Psoas muscle (tissue), 8 donors: ENCODE measurements at places on chromosomes 1 and 21. TPM values are rescaled to one million over a fixed set of nuclear protein-coding genes. Genes with fewer than 3 reads are reported as not detected.

FAM72D gene
- not detected for total RNA-seq

FNDC10 gene
- 0.89 TPM for total RNA-seq

DSCAM gene
- not detected for total RNA-seq

MAP7D1 gene
- 230 TPM for total RNA-seq

CHI3L2 gene
- 0.80 TPM for total RNA-seq

DAB1 gene
- total RNA-seq, result 0.28 TPM

GPA33 gene
- 0.12 TPM for total RNA-seq

SLC30A10 gene
- total RNA-seq, result not detected

RNU1-2 gene
- total RNA-seq, result 1,264 TPM

TRIM67 gene
- not detected for total RNA-seq

CIART gene
- 6.2 TPM for total RNA-seq

B3GALT2 gene
- total RNA-seq, result not detected

MMEL1 gene
- not detected for total RNA-seq

RIIAD1 gene
- total RNA-seq, result not detected

NCF2 gene
- total RNA-seq, result 2.3 TPM

TSPAN1 gene
- 2.7 TPM for total RNA-seq

IARS2 gene
- 59.1 TPM for total RNA-seq

KCNK2 gene
- total RNA-seq, result 1.4 TPM

SVBP gene
- 17.5 TPM for total RNA-seq

RCSD1 gene
- total RNA-seq, result 9.9 TPM

KCNA3 gene
- 0.16 TPM for total RNA-seq

BSND gene
- total RNA-seq, result not detected

SMIM12 gene
- total RNA-seq, result 36.0 TPM

BMP8A gene
- not detected for total RNA-seq

FCRLA gene
- total RNA-seq, result 0.90 TPM

DPT gene
- total RNA-seq, result 9.3 TPM

CD101 gene
- 0.77 TPM for total RNA-seq

NUDT17 gene
- total RNA-seq, result 1.6 TPM

GBP5 gene
- 0.58 TPM for total RNA-seq

CA6 gene
- not detected for total RNA-seq

PPIAL4G gene
- not detected for total RNA-seq

RAB3B gene
- total RNA-seq, result 0.04 TPM

CD58 gene
- total RNA-seq, result 5.7 TPM

RNU1-1 gene
- total RNA-seq, result 1,745 TPM

S100A8 gene
- total RNA-seq, result 57.0 TPM

CHML gene
- total RNA-seq, result 3.5 TPM
